ENCODE measurements at places on chromosomes 1 and 21. TPM values are rescaled to one million over a fixed set of nuclear protein-coding genes. Genes with fewer than 3 reads are reported as not detected.
A peak's percentile ranks its signal among the peaks of the same experiment; 100 is the strongest.

Gene PRDX1
- 412 TPM for total RNA-seq

Gene C8A
- not detected for total RNA-seq

Gene TRMT1L
- total RNA-seq: 24.4 TPM

Gene ASPM
- 91.3 TPM for total RNA-seq

Gene ADGRL4
- not detected for total RNA-seq

Gene AMY1A
- total RNA-seq: not detected

DNA sequence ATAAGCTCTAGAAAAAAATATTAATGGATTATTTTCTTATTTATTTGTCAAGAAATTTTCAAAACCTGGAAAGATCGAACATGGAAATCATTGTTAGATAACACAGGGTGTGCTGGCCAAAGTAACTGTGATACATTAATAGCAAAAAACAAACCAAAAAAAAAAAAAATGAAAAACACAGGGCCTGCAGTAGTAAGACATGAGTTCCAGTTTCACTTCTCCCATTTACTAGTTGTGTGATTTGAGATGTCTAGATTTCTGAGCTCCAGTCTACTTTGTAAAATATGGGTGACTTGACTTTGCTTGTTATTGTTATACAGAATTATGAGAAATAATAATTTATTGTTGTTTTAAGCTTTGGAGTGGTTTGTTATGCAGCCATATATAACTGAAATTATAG, 13.6 kb downstream of the FAM177B start:
- no peak overlapping the region for H3K27ac ChIP-seq
- H3K36me3 ChIP-seq: no peaks in the 10 kb centered on the region
- no peak overlapping the region for H3K4me3 ChIP-seq

DNA sequence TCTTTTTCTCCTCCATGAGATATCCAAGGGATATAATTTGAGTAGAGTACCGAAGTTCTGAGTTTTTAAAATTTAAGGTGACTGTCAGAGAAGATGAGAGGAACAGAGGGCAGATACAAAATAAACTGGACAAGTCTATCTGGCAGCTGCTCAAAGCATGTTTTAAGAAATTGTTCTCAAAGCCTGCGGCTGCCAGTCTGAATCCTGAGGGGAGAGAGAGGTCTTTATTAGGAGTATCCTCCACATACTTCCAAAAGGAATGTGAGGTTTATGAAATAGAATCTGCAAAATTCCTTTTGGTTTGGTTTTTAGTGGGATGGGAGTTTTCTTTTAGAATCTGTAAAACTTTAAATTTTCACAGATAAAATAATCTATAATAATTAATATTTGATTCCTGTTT, 41.3 kb downstream of the TTC13 start:
- no peak overlapping the region for H3K4me3 ChIP-seq
- DNase-seq: no peak
- H3K27ac ChIP-seq: no peak overlapping the region
- H3K36me3 ChIP-seq: peaks cover 21% of the 10 kb centered on the region

DNA sequence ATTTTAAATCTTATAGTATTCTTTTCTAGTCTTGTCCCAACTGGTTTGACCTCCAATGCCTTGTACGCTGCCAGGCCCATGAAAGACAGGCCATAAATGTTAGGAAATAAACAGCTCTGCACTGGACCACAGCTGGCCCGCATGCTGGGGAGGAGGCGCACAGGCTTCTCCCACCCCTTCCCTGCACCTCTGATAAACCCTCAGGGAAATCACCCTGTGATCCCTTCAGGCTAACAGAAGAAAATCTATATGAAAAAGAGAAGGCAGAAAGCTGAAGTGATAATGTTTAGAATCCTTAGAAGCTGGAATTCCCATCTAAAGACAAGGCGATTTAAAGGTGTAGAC, 41.5 kb downstream of the COLGALT2 start:
- H3K27ac ChIP-seq: no peak overlapping the region
- no peaks in the 10 kb centered on the region for H3K27me3 ChIP-seq
- no peak for DNase-seq
- H3K36me3 ChIP-seq: no peaks in the 10 kb centered on the region
- H3K4me1 ChIP-seq: peaks cover 7% of the 10 kb centered on the region

DNA sequence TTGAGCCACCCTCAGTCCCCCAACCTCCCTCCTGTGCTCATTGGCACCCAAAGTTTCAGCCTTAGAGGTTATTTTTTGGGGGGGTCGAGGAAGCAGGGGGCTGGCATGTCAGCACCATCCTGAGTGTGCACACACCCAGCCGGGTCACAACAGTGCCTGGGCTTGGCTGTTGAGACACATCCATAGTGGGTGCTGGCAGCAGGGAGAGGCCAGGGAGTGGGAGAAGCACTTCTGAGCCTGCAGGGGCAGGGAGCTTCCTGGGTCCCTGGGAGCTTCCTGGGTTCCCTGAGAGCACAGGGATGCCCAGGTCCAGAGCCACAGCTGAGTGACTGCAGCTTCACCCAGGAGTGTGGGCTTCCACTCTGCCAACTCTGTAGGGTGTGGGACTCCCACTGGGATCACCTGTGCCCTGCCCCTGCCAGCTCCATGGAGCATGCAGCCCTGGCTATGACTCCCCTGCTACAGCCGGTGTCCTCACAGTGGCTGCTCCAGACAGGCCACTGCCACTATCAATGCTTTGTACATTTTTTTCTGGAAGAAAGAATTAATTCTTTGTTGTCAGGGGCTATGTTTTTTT, 240.4 kb downstream of the PTGER3 start:
- H3K4me1 ChIP-seq: peaks cover 4% of the 10 kb centered on the region
- no peak for DNase-seq
- H3K36me3 ChIP-seq: no peaks in the 10 kb centered on the region
- no peak overlapping the region for H3K27ac ChIP-seq
- no peaks in the 10 kb centered on the region for H3K27me3 ChIP-seq

GRCh38 chr1:218946147-218946546, 227.5 kb upstream of the LYPLAL1 start:
- H3K4me3 ChIP-seq: no peak overlapping the region
- H3K4me1 ChIP-seq: no peaks in the 10 kb centered on the region

DNA sequence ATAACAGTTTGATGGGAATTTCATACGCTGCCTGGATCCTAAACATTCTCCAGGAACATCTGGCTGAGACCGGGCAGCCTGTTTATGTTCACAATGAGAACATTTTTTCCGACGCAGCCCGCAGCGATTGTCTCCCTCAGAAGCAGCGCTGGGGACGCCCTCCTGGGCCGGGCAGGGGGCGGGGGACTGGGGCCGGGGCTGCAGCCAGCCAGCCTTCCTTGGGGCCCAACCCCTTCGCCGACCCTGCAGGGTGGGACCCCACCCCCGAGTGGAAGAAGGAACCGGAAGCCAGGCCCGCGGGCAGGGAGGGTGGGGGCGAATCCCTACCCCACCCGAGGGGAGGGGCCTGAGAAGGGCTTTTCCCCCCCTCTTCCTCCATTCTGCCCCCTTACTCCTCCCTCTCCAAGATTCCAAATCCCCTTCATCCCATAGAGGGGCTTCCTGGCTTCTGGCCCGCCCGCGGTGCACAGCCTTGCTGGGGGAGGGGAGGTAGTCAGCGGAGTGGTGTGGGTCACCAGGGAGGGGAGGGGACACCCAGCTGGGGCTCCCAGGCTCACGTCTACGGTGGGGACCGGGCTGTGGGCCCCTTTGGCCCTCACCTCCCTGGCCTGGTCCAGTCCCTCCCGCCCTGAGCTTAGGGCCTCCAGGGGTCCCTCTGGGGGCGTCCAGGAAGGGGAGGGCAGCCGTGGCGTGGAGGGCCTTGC, 60.6 kb downstream of the WNT9A start:
- no peak overlapping the region for H3K4me3 ChIP-seq
- no peaks in the 10 kb centered on the region for H3K36me3 ChIP-seq
- H3K4me1 ChIP-seq: peaks cover 10% of the 10 kb centered on the region
- no peaks in the 10 kb centered on the region for H3K27me3 ChIP-seq
- DNase-seq: peak; percentile 37

- no peaks in the 10 kb centered on the region for H3K27me3 ChIP-seq
- H3K36me3 ChIP-seq: no peaks in the 10 kb centered on the region
- H3K4me1 ChIP-seq: peaks cover 73% of the 10 kb centered on the region
- DNase-seq: peak; percentile 40
- H3K4me3 ChIP-seq: no peak overlapping the region
These were observed 169.7 kb downstream of the TOMM20 start for GRCh38 chr1:234958706-234959657.

- H3K4me3 ChIP-seq: no peak overlapping the region
- no peak overlapping the region for H3K27ac ChIP-seq
- H3K36me3 ChIP-seq: no peaks in the 10 kb centered on the region
- peaks cover 50% of the 10 kb centered on the region for H3K27me3 ChIP-seq
- no peaks in the 10 kb centered on the region for H3K4me1 ChIP-seq
These were observed 9.6 kb upstream of the CYB5R1 start for GRCh38 chr1:202976633-202977032.

DNA sequence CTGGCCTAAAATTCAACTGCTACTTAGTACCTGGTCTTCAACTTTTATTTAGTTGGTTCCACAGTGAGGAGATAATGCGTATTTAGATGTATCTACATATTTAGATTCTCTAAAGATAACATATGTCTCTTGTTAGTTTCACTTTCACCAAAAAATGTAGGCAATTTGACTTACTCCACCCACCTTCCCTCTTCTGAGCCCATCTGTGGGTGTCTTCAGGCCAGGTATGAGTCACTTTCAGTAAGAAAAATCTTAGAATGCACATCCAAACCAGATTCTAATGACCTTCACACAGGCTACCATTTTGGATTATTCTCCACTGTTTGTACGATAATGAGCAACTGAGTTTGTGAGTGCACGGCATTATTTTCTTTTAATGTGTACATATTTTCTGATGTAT, 501.7 kb downstream of the NEGR1 start:
- H3K27me3 ChIP-seq: no peaks in the 10 kb centered on the region
- no peak for DNase-seq
- H3K27ac ChIP-seq: no peak overlapping the region

DNA sequence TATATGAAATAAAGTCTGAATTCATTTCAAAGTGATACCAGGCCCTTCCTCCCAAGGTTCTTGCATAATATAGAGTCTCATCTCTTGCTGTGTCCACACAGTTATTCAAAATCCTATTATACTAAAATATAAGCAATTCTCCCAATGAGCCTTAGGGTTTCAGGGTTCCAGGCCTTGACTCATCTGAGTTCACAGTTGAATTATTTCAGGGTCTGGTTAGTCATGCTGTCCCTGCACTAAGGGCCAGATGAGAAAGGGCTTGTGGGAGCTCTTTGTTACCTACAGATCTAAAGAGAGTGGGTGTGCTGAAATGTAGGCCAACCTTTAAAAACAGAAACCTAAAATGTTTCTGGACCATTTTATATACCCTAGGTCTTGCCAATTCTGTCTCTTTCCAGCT, 337.5 kb upstream of the LRRC7 start:
- H3K4me3 ChIP-seq: no peak overlapping the region
- DNase-seq: no peak
- no peaks in the 10 kb centered on the region for H3K27me3 ChIP-seq
- H3K4me1 ChIP-seq: no peaks in the 10 kb centered on the region
- no peak overlapping the region for H3K27ac ChIP-seq

DNA sequence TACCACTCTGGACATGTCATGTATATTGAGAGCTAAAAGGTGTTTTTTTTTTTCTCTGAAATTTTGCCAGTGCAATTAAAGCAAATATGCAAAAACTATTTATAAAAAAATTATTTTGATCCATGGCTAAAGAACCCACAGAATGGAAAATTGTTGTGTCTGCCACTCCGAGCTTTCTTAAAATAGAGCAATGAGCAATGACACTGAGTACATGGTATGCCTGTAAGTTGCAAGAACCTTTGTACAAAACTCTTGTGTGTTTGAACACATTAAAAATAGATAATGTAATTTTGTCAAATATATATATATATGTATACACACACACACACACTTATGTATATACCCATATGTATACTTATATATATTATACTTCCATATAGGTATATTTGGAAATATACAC, 1530.9 kb upstream of the B3GALT2 start:
- no peak overlapping the region for H3K27ac ChIP-seq
- DNase-seq: no peak
- H3K4me3 ChIP-seq: no peak overlapping the region
- H3K4me1 ChIP-seq: no peaks in the 10 kb centered on the region
- no peaks in the 10 kb centered on the region for H3K27me3 ChIP-seq

- peaks cover 54% of the 10 kb centered on the region for H3K4me1 ChIP-seq
- H3K36me3 ChIP-seq: peaks cover 17% of the 10 kb centered on the region
- peak overlapping the region; percentile 13 for H3K27ac ChIP-seq
- DNase-seq: no peak
- no peaks in the 10 kb centered on the region for H3K27me3 ChIP-seq
These were observed 26.2 kb upstream of the A3GALT2 start for GRCh38 chr1:33346927-33347649.

- DNase-seq: no peak
- no peak within 1 kb of the TSS for H3K27ac ChIP-seq
- no peaks in the 10 kb centered on the region for H3K36me3 ChIP-seq
- no peaks in the 10 kb centered on the region for H3K4me1 ChIP-seq
These were observed at the start of gene ETNK2 for GRCh38 chr1:204151552-204152309. TSS of gene ETNK2 (minus strand) at chr1:204152044. CDS start at chr1:204151852, 192 bp downstream.

DNA sequence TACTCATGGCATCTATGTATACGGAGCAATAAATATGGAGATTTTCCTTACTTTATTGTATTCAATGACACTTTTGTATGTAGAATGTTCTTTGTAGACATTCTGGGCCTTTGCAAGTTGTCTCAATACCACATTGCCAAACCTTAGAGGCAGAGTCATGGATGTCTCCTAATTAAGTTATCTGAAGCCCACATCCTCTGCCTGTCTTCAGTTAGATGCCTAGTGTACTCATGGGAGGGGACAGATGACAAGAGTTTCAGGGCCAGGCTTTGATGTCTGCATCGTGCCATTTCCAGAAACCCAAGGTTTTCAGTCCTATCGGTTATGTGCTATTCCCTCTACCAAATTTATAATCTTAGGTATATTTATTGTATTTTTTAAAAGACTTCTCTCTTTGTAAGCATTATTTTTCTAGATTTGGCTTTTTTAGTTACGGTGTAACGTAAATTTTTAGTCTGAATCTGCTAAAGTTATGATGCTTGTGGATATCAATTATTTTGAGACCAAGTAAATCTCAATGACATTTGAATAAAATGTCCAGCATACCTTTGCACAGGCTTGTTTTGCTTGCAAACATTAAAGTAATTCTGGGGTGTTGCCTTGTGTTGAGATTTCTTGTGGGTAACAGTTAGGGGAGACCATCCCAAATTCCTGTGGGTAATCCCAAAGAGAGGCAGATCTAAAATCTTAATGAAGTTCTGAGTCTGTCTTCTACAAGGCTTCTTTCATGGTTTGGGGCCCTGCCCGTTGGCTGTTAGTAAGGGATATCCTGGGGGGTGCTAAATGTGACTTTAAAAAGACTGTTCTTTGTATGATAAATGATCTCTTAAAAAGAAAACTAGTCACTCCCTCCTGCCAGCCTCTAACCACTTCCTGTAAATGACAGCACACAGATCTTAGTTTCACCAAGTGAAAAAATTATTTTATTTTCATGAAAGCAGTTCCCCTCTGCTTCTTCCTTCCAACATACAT, 8.0 kb upstream of the MACF1 start:
- H3K4me3 ChIP-seq: peak overlapping the region; percentile 63
- H3K36me3 ChIP-seq: no peaks in the 10 kb centered on the region
- peaks cover 72% of the 10 kb centered on the region for H3K4me1 ChIP-seq
- H3K27me3 ChIP-seq: no peaks in the 10 kb centered on the region
- peak; percentile 83 for DNase-seq
- peak overlapping the region; percentile 99 for H3K27ac ChIP-seq

- no peaks in the 10 kb centered on the region for H3K4me1 ChIP-seq
- peaks cover 5% of the 10 kb centered on the region for H3K27me3 ChIP-seq
- H3K36me3 ChIP-seq: no peaks in the 10 kb centered on the region
- no peak for DNase-seq
- H3K4me3 ChIP-seq: no peak overlapping the region
These were observed 152.1 kb upstream of the FMN2 start for GRCh38 chr1:239939602-239940001.

All from activated CD8-positive, alpha-beta memory T cell treated with anti-CD3 and anti-CD28 coated beads, Interleukin-2, amount 10 ng/mL, durations not matched to agents 7 days and 5 days (primary cell).